Breast epithelium (tissue), 4 donors: ENCODE measurements at places on chromosomes 13 and 19. TPM values are rescaled to one million over a fixed set of nuclear protein-coding genes. Genes with fewer than 3 reads are reported as not detected.
A peak's percentile ranks its signal among the peaks of the same experiment; 100 is the strongest.

Gene TEX26
- total RNA-seq = 0.48 TPM

GRCh38 chr13:77674852-77675251 is 22.6 kb upstream of the SLAIN1 start:
- no peak overlapping the region for H3K4me3 ChIP-seq
- H3K36me3 ChIP-seq = no peaks in the 10 kb centered on the region
- DNase-seq = no peak
- no peaks in the 10 kb centered on the region for H3K4me1 ChIP-seq

Gene ZNF814
- total RNA-seq = 4.8 TPM

DNA sequence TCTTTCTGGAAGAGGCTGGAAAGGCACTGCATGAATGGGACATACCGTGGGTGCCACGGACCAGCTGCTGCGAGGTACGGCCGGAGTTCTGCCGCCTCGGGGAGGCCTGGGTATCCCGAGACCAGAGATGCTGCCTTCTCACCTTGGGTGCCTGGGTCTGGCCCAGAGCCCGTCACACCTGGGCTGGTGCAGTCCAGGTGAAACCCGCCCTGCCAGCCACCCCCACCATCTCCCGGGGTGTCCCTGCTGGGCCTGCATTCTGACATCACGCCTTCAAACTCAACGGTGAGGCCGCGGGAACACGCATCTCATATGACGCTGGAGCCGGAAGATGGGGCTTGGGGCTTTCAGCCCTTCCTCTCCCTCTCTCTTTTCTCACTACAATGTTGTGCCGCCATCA is 98.0 kb downstream of the GADD45B start:
- no peaks in the 10 kb centered on the region for H3K36me3 ChIP-seq
- H3K27me3 ChIP-seq = no peaks in the 10 kb centered on the region
- H3K4me3 ChIP-seq = no peak overlapping the region
- peaks cover 10% of the 10 kb centered on the region for H3K4me1 ChIP-seq
- no peak overlapping the region for H3K27ac ChIP-seq
- DNase-seq = no peak

DNA sequence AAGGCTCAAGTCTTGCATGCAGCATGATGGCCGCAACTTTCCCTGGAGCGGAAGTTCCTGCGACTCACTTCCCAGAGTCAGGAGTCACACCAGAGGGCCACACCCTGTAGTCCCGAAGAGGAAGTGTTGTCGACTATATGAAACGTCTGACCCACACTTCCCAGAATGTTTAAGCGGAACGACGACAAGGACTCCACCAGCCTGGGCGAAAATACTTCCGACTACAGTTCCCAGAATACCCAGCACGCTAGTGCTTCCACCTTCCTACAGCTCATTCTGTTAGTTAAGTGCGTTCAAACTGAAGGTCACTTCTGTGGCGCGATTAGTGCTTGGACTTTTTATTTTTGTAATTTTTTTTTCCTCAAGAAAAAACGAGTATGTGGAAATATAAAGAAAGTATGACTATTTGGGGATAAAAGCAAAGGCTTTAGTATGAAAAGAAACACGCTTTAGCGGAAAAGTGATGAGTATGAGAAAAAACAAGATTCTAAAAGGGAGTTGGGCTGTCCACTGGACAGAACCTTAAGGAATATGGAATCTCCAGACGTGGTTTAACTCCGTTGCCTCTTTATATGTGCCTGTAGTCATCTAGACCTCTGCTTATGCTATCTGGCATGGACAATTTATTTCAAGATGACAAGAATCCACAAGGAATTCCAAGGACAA is 15.5 kb upstream of the ZNF112 start:
- H3K36me3 ChIP-seq = no peaks in the 10 kb centered on the region
- no peak overlapping the region for H3K27ac ChIP-seq
- no peak overlapping the region for H3K4me3 ChIP-seq
- H3K27me3 ChIP-seq = no peaks in the 10 kb centered on the region
- no peaks in the 10 kb centered on the region for H3K4me1 ChIP-seq
- no peak for DNase-seq

- H3K36me3 ChIP-seq = no peaks in the 10 kb centered on the region
- no peaks in the 10 kb centered on the region for H3K4me1 ChIP-seq
Observed at GRCh38 chr13:50593207-50593606, 250.3 kb downstream of the DLEU7 start.

GRCh38 chr19:615619-616018 is 17.7 kb downstream of the POLRMT start:
- peak overlapping the region; percentile 46 for H3K4me3 ChIP-seq
- peaks cover 4% of the 10 kb centered on the region for H3K4me1 ChIP-seq
- no peaks in the 10 kb centered on the region for H3K36me3 ChIP-seq
- H3K27ac ChIP-seq = no peak overlapping the region

DNA sequence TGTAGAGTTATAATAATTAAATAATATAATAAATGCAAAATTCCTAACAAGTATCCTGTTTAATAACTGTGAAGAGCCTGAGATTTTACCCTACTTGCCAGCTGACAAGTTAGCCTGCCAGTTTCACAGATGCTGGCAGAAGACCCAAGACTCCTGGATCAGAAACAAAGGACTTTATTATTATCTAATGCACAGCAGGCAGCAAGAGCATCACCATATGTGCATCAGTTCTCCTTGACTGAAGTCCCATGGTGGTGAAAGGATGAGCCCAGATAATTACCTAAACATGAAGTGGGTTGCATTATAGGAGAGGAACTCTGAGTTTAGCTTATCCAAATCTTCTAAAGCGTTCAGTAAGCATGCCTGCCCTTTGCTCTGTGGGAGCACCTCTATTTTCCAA is 39.1 kb upstream of the MTIF3 start:
- no peaks in the 10 kb centered on the region for H3K36me3 ChIP-seq
- no peak overlapping the region for H3K4me3 ChIP-seq
- H3K4me1 ChIP-seq = no peaks in the 10 kb centered on the region
- no peaks in the 10 kb centered on the region for H3K27me3 ChIP-seq

Gene ADGRE2
- total RNA-seq = 1.9 TPM
